Hematopoietic multipotent progenitor cell treated with erythropoietin and hydrocortisone succinate and interleukin-3 and kit ligand, for 4 days (in vitro differentiated cells): ENCODE measurements at places on chromosomes 1 and 21.
A peak's percentile ranks its signal among the peaks of the same experiment; 100 is the strongest.

- DNase-seq = no peak
Observed at GRCh38 chr21:34360488-34361241, 3.1 kb upstream of the KCNE2 start.

DNA sequence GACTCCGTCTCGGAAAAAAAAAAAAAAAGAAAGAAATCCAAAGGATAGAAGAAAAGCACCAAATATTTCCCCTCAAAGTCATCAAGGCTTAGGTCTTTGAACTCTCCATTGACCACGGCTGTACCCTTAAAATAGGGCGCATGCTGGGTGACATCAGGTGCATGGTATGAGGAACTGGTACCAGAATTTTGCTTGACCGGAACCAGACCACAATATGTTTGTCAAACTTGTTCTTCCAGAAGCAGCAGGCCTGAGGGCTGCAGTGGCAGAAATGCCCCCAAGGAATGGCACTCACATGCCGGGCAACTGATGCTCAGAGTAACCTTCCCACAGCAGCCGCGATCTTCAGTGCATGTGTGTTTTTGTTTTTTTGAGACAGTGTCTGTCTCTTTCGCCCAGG, 21.0 kb downstream of the RCC1 start:
- DNase-seq = no peak

- DNase-seq = peak; percentile 83
Observed at GRCh38 chr21:43767984-43768867, 7.9 kb downstream of the CSTB start.

DNA sequence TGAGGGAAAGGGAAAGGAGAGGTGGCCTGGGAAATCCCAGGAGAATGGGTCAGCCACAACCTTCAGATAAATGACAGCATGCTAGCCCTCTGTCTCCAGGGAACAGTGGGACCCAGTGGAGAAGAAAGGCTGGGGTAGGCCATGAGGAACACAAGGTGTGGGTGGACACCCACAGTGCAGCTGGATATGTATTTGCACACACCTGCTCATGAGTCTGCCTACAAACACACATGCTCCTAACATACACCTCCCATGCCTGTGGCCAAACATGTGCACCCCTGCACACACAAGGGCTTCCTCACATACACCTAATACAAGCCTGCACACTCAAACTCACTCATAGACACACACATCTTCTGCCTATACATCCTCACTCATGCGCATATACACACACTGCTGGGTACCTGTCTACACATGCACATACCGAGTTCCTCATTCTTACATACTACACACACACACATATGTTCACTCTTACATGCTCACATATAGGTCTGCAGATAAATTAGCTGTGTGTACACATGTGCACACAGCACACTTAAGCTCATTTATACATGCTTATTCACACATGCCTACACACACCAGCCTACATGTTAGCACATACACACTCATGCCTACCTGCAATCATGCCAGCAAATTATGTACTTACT, 3.6 kb downstream of the C1orf216 start:
- DNase-seq = no peak

GRCh38 chr1:115982400-115982799, 6.1 kb downstream of the SLC22A15 start:
- peak; percentile 60 for DNase-seq

DNA sequence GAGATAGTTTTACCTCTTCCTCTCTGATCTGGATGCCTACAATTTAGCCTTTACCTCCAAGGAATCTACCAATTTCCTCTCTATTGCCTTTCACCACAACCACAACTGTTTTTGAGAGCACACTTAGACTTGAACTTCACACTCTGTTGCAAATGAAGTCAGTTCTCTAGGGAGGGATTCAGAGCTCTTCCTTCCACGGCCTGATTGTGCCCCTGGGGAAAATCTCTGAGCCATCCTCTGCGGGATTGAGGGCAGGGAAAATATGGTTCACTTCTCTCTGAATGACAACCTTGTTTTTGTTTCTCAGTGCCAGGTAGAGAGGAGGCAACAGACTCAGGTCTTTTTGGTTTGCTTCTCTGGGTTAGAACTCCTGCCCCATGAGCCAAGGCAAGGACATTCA, 35.4 kb upstream of the BCL10 start:
- no peak for DNase-seq

DNA sequence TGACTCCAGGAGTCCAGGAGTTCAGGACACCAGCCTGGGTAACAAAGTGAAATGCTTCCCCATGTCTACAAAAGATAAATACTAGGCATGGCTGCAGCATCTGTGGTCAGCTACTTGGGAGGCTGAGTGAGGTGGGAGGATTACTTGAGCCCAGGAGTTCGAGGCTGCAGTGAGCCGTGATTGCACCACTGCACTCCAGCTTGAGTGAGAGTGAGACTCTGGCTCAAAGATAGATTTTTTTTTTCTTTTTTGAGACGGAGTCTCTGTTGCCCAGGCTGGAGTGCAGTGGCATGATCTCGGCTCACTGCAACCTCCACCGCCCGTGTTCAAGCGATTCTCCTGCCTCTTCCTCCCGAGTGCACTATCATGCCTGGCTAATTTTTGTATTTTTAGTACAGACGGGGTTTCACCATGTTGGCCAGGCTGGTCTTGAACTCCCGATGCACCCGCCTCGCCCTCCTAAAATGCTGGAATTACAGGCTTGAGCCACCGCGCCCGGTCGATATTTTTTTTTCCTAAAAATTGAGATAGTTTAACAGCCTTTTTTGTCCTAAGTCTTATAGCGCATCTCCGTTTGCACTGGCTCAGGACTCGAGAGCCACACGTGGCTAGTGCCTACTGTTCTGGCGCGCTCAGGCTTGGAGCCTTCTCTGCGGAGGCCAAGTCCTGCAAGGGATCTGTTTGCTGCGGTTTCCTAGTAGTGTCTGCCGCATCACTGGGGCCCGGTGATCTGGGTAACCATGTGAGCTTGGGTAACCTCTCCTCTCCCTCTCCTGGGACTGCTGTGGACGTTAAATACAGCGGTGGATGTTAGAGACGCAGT, 1.0 kb upstream of the MFN2 start:
- DNase-seq = no peak

DNA sequence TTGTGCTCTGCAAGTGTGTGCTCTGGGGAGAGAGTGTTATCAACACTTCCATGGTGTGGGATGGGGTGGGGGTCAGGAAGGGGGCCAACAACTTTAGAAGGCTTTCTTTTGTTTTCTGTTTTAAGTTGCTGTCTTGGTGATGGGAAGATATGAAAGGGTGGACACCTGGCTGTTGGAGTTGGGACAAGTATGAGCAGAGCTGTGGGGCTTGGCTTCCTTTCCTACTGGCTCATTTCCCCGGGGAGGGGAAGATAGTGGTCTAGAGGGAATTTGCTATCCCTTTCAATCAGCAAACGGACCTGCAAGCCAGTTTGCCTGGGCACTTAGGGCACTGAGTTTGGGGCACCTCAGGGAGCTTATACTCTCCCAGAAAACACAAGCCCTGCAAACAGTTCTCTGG, 19.2 kb downstream of the IER5 start:
- no peak for DNase-seq

DNA sequence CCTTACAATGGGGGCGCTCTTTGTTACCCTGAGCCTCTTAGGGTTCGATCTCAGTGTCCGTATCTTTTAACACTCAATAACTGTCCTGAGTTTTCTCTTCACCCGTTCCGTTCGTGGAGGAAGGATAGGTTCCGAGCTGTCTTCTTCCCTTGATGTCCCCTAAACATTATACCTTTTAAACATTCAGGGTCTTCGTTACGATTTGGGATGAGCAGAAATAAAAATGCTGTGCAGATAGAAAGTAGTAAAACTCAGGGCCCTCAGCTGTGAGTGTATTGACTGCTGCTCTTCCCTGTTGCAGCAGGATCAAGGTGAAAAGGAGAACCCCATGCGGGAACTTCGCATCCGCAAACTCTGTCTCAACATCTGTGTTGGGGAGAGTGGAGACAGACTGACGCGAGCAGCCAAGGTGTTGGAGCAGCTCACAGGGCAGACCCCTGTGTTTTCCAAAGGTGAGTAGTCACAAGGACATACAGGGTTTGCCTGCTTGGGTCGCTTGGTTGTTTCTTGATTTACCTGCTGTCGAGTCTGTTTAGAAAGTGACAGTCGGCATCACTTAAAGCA, 784 bp downstream of the RPL11 start:
- DNase-seq = peak; percentile 27

DNA sequence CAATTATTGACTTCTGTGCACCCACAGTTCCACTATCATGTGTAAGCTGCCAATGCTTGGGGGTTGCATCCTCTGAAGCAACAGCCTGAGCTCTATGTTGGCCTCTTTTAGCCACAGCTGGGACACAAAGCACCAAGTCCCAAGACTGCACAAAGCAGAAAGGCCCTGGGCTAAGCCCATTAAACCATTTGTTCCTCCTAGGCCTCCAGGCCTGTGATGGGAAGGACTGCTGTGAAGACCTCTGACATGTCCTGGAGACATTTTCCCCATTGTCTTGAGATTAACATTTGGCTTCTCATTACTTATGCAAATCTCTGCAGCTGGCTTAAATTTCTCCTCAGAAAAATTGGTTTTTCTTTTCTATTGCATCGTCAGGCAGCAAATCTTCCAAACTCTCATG, 123.7 kb upstream of the DEPDC1 start:
- no peak for DNase-seq

- no peak for DNase-seq
Observed at GRCh38 chr1:41507110-41507720, 22.7 kb upstream of the EDN2 start.

DNA sequence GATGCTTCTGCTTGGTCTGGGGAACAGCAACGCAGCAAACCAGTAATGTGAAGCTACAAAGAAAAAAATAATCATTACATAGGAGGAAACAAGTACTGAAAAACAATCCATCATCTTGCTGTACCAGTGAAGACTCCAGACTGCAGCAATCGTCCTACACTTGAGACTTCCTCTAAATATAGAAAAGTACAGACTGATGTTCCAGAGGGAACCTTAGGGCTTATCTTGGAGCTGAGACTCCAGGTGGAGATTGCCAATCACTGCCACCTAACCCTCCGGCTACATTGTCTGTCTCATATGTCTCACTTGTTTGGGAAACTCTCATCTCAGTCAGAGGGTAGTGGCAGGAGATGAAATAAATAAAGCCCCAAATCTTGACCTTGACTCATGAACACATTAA, 9.4 kb upstream of the UHMK1 start:
- DNase-seq = no peak

GRCh38 chr1:10105484-10105883, 72.7 kb downstream of the UBE4B start:
- DNase-seq = no peak

DNA sequence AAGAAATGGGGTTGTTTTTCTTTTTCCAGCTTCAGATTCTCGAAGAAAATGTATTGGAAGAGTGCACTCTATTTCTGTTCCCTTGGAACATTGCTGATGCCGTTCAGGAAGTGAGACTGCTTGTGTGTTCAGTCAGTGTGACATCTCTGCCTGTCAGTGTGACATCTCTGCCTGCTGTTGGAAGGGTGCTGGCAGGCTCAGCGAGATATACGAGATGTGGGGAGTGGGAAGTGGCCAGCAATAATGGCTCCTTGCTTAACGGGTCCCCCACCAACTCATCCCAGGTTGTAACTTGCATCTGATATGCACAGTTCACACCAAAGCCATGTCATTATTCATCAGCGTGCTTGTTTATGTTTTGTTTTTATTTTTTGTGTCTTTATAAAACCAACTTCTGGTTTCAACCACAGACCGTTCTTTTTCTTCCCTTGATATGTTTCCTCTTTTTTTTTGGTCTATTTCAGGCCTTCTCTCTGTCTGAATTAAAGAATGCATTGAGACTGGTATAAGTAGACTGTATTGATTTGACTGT, 145.4 kb downstream of the GALNT2 start:
- DNase-seq = peak; percentile 31

- DNase-seq = peak; percentile 43
Observed at GRCh38 chr1:153032677-153033308, 1.8 kb downstream of the SPRR1B start.

- DNase-seq = no peak
Observed at GRCh38 chr21:33293811-33294216, 27.6 kb downstream of the IL10RB start.

GRCh38 chr1:77544845-77545244, 137.6 kb downstream of the ZZZ3 start:
- no peak for DNase-seq

DNA sequence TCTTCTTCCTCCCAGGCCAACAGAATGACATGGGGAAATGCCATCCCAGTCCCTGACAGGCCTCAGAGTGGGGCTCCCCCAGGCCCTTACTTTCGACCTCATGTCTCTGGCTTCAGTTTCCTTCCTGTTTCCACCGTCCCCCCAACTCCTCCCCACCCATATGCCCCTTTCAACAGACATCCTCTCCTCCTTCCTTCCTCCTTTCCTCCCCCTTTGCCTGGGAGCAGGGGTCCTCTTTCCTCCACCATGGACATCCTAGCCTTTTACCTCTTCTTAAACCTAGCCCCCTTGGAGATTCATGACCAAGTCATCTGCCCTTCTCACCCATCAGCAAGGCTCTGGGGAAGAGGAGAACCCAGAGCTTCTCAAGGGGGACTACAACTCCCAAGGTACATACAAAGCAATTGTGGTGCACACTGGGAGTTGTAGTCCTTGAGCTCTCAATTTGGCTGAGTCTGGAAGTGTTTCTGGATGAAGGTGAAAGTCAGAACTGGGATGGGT, 4.0 kb downstream of the ZBTB7B start:
- DNase-seq = peak; percentile 85
